Suppressor macrophage treated with lipopolysaccharide for 1 hour (primary cell): ENCODE measurements at places on chromosomes 12 and 14.

- DNase-seq, result no peak
Measured at GRCh38 chr14:106657460-106657859, 1131.1 kb downstream of the TMEM121 start.

DNA sequence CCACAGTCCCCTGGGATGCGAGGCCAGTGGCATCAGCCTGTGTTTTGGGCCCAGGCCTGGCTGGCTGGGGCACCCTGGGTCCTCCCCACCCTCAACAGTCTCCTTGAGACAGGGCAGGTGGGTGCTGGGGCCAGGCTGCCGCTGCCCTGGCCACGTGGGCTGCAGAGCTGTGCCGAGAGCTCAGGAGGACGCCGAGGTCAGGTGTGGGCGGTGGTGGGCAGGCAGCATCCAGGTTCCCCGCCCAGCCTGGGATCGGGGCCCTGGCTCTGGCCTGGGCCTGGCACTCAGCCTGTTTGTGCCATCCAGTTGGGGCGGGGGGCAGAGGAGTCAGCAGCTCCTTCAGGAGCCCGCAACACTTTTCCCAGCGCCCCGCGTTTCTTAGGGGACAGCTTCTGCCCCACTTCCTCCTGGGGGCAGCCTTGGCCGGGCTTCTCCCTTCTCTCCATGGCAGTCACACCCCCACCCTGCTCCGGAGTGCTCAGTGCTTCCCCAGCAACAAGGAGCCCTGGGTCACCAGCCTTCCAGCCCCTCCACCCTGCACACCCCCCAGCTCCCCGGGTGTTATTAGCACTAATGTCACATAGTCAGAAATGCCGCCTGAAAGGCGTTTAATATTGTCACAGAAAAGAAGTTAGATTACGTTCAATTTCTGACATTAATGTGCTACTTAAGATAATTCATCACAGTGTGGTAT, 30.8 kb downstream of the KIF26A start:
- DNase-seq, result no peak

DNA sequence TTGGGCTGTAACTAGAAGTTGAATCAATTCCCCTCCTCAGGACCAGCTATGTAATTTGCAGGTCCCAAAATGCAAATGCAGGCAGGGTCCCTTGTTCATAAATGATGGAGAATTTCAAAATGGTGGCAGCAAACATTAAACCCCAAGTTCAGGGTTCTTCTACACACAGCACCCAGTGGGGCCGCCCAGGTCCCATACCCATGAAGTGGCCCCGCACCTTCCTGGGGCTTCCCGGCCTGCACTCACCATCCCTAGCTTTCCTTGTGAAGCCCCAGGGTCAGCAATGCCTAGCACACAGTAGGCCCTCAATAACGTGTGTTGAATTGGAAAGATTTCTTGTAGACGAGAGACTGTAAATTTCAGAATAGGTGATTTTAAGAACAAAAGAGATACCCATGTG, 76.0 kb downstream of the NTF3 start:
- no peak for DNase-seq

DNA sequence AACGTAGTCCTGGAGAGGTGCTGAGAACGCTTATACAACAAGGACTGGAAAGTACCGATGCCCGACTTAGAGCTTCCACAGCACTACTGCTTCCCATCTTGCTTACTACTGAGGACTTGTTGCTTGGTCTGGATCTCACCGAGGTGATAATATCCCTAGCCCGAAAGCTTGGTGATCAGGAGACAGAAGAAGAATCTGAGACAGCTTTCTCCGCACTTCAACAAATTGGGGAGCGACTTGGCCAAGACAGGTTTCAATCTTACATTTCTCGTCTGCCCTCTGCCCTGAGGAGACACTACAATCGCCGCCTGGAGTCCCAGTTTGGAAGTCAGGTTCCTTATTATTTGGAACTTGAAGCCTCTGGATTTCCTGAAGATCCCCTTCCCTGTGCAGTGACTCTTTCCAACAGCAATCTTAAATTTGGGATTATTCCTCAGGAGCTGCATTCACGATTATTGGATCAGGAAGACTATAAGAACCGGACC, 1.1 kb downstream of the TOGARAM1 start:
- peak; percentile 30 for DNase-seq

DNA sequence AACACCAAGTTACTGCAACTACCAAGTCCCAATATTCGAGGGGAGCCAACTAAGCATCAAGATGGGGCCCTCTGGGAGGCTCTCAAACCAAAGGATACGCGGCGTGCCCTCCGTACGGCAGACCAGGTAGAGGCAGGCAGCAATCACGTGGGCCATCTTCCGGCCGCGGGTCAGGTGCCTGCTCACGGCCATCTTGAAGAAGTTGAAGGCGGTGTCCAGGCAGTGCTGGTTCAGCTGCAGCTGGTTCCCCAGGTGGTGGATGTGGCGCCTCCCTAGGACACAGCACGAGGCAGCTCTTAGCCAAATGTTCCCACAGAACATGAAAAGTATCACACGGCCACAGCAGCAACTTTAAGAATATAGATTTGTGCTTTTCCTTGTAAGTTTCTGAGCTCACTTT, 24.3 kb downstream of the BTBD6 start:
- no peak for DNase-seq

- DNase-seq, result no peak
Measured at GRCh38 chr12:6559500-6559899, 3.7 kb upstream of the IFFO1 start.

- DNase-seq, result no peak
Measured at GRCh38 chr14:86221755-86222154, 691.8 kb downstream of the FLRT2 start.

DNA sequence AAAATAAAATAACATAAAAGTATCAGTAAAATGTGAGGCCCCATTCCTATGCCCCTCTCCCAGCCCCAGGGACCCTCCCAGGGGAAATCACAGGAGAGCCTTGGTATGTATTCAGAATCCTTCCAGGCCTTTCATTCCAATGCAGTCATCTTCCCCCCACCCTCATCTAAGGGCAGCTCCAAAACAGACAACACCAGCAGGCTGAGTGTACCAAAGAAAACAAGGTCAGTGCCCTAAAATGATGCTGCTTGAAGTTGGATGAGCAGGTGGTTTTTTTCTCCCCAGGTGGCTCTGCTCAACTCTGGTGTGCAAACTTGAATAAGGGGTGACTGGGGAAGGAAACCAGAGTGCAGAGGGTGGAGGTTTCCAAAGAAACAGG, 56.2 kb downstream of the TSPAN9 start:
- DNase-seq, result no peak

DNA sequence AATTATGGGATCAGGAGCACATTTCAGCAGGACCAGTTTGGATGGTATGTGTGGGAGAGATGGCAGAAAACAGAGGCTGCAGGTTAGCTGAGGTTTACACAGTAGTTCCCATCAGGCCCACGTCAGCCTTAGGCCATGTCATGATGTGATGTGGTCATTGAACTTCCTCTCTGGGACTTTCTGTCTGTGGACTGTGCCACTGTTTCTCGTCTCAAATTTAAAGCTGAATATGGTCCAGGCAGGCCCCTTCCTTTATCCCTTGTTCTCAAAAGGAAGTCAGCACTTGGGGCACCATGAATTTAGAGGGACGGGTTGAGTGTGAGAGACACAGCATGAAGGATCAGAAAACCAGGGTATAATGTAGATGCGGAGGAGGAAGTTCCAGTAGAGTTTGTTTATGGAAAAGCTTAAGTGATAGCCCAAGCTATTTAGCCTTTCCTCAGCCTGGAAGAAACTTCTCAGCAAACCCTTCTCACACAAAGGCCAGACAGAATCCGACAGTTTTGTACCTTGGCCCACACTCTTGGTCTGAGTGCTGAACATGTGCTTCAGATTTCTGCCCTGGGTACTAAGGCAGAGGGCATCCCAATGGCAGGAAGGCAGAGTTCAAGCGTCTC, 3.6 kb upstream of the IGFBP6 start:
- peak; percentile 82 for DNase-seq

DNA sequence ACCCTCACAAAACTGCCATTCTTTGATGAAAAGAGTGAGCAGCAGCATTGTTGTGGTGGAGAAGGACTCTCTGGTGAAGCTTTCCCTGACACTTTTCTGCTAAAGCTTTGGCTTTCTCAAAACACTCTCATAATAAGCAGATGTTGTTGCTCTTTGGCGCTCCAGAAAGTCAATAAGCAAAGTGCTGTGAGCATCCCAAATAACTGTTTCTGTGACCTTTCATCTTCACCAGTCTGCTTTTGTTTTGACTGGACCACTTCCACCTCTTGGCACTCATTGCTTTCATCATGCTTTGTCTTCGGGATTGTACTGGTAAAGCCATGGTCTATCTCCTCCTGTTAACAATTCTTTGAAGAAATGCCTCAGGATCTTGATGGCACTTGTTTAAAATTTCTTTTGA, 424.7 kb upstream of the TMPO start:
- no peak for DNase-seq

DNA sequence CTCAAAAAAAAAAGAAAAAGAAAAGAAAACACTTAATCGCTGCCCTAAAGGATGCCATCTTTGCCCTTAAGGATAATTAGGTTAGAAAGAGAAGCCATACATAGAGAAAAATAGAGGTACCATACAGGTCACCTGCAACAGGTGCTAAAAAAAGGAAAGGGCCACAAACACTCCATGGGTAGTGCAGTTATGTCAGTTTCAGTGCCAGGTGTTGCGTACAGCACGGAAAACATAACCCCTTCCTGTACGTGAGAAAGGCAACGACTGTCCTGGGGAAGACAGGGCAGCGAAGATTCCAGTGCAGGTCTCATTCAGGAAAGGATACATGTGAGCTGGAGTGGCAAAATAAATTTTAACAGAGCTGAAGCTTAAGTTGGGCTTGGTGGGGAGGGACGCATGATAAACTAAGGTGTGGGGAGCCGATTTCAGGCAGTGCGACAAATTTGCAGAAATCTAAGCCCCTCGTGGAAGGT, 553 bp upstream of the DAZAP2 start:
- no peak for DNase-seq

DNA sequence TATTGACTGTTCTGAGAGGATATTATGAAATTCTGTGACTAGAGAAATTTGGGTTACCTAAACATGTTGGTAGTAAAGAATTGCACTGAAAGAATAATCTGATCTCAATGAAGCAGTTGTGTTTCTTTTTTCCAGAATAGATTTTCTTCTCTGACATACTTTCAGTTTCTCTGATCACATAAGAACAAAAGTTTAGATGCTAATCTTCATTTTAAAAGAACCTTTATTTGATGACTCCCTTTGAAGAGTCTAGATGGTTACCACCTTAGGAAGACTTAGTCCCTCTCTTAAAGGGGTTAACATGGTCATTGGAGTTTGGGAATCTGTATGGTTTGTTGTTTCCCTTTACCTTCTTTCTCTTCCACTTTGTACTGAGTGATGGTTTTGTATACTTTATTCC, 58.6 kb downstream of the MON2 start:
- DNase-seq, result no peak

- peak; percentile 100 for DNase-seq
Measured at GRCh38 chr12:89756585-89757398, 48.2 kb upstream of the ATP2B1 start.

GRCh38 chr14:78073028-78073427, 97.1 kb upstream of the NRXN3 start:
- DNase-seq, result no peak
